ENCODE measurements at places on chromosomes 4 and X.

- DNase-seq: no peak
These were observed 12.0 kb downstream of the ADAMTS3 start for GRCh38 chr4:72557021-72557420.

DNA sequence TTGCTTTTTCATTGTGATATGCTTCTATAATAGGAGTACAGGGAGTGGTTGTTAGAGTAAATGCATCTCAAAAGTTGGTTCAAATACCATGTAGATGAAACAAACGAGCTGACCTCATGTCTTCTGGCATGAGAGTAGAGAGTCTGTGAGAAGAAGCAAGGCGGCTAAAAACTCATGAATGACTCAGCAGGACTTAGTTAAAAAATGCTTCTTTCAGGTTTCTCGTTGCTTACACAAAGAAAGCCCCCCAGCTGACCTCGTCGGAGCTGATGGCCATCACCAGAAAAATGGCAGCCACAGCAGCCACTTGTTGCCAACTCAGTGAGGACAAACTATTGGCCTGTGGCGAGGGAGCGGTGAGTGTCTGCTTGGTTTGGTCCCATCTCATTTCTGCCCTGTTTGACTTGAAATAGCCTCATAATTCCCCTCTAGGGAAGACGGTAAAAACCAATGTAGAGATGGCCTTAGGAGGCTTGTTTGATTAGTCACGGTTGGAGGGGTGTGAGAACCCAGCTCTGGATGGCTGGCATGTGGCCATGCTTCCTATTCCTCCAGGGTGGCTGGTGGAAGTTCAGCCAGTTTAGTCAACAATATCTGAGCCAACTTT, 14.5 kb downstream of the AFP start:
- DNase-seq: no peak

- DNase-seq: no peak
These were observed 28.4 kb downstream of the MAGEB16 start for GRCh38 chrX:35826503-35826902.

GRCh38 chrX:150489359-150490015, 78.9 kb upstream of the MTM1 start:
- no peak for DNase-seq

DNA sequence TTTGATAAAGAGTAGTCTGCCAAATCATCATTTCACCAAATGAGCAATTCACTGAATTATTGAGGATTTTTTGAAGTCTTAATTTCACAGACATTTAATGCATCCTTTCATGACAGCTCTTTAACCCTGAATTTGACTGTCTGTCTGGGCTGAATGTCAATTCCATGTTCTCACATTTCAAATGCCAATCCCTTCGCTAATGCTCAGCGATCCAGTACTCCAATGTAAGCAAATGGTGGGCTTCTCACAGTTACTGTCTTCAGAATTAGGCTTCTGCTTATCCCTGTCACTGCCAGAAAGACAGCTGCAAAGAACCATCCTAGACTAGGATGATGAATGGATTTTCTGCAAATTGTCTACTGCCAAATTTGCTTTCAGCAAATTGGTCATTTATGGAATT, 36.2 kb upstream of the USP38 start:
- no peak for DNase-seq

GRCh38 chr4:115275615-115276014, 162.2 kb upstream of the NDST4 start:
- no peak for DNase-seq

DNA sequence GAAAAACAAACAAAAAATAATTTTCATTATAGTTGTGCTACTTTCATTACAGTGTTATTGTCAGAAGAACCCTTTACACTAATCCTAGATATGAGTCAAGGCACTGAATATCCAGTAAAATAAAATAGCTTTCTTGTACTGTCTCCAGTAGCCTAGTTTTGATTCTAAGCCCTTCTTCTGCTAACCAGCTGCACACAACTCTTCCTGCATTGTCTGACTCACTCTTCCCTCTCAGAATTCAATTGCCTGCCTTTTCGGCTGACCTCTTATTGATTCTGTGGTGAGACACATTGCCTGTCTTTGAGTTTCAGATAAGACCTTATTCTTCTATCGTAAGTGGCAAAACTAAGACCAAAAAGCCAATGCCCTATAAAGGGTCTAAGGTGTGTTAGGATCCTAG, 26.7 kb upstream of the PCDH18 start:
- no peak for DNase-seq

DNA sequence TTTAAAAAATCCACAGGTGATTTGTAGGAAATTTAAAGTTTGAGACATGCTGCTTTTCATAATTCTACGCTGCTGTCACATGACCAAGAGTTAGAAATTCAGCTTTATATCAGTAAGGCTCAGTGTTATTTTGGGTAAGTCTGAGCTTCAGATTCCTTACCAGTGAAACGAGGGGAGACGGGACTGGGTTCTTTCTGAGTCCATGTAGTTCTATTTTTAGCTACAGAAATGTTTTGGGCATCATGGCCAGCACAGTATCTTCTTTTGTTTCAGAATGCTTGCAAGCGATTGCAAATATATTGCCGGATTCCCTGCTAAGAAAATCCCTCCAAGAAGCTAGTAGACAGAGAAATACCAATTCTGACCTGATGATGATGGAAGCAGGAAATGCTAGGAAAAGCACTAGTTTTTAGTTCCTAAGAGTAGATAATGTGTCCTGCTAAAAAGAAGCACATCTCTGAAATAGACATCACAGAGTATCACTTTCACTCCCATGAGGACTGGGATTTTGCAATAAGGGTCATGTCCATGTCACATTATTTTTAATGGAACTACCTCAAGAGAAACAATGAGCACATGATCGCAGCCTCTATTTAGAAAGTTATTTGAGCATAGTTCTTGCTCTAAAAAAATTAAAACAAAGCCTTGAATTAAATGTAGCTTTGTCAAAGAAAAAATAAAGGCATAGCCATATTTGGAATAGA, 10.9 kb downstream of the ATP1B4 start:
- no peak for DNase-seq

- DNase-seq: no peak
These were observed 26.4 kb downstream of the EREG start for GRCh38 chr4:74391346-74391745.

GRCh38 chr4:110505440-110505839, 29.5 kb downstream of the ENPEP start:
- no peak for DNase-seq

DNA sequence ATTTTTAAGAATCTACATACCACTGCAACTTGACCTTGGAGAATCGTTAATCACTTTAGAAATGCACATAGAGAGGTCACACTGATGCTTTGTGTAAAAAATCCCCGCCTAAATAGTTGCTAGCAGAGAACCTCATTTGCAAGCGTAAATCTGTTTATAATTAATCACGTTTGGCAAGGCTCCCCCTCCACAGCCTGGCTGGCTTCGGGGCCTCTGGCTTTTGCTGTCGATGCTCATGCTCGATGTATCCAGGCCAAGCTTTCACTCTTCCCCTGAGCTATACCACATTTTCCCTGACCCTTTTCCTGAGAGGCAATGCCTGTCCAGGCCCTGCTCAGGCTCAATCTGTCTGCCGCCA, 23.4 kb downstream of the CYTL1 start:
- DNase-seq: no peak

GRCh38 chrX:22116605-22117546, 84.8 kb downstream of the PHEX start:
- DNase-seq: no peak

- no peak for DNase-seq
These were observed 50.7 kb downstream of the MAP7D3 start for GRCh38 chrX:136200466-136200865.

GRCh38 chr4:145566086-145566708, 53.0 kb upstream of the MMAA start:
- DNase-seq: no peak

DNA sequence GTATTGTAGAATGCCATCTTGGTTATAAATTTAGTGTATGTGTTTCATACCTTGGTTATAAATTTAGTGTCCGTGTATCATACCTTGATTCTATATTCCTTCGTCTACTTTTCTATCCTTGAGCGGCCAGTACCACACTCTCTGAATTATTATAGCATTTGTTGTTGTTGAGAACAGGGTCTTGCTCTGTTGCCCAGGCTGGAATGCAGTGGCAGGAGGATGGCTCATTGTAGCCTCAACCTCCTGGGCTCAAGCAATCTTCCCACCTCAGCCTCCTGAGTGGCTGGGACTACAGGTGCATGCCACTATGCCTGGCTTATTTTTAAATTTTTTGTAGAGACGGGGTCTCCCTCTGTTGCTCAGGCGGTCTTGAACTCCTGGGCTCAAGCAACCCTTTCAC, 50.1 kb downstream of the FAM193A start:
- DNase-seq: no peak

- DNase-seq: no peak
These were observed 467.9 kb downstream of the PCDH11X start for GRCh38 chrX:92247076-92247475.

GRCh38 chrX:69396916-69397315, 107.2 kb upstream of the NALF2 start:
- no peak for DNase-seq

- DNase-seq: no peak
These were observed 17.1 kb downstream of the OGT start for GRCh38 chrX:71549986-71550385.

DNA sequence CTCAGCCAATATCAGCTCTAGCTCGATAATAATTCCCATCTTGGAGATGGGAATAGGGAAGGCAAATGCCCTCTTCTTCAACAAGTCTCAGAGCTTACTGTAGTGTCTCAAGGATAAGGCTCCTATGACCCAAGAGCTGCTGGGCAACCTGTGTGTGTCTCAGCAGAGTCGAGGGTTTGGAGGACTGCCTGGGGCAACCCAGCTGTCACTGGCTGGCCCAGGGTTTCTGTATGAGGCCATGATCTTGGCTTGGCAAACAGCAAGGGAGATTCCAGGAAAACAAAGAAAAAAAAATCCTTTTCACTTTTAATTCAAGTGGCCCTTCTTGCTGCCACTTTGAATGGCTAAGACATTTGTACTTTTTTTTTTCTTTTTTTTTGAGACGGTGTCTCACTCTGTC, 34.4 kb downstream of the TMSB4X start:
- no peak for DNase-seq

GRCh38 chr4:107213410-107213809, 177.3 kb upstream of the DKK2 start:
- no peak for DNase-seq

DNA sequence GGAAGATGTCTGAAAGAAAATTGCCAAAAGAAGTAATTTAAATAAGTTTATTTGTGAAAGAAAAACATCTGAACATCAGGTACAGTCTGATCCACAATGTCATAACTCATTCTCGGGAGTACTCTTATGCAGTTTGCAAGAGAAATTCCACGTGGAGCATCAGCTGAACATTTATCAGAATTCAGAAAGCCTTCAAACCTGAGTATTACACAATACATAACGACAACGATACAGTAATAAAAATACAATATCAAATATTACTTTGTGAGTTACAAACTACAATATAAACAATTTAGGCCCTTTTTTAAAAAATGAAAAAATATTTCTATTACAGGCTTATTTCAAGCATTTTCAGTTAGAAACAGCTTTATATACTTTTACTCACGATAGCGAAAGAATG, 116.4 kb downstream of the RAB28 start:
- DNase-seq: no peak

DNA sequence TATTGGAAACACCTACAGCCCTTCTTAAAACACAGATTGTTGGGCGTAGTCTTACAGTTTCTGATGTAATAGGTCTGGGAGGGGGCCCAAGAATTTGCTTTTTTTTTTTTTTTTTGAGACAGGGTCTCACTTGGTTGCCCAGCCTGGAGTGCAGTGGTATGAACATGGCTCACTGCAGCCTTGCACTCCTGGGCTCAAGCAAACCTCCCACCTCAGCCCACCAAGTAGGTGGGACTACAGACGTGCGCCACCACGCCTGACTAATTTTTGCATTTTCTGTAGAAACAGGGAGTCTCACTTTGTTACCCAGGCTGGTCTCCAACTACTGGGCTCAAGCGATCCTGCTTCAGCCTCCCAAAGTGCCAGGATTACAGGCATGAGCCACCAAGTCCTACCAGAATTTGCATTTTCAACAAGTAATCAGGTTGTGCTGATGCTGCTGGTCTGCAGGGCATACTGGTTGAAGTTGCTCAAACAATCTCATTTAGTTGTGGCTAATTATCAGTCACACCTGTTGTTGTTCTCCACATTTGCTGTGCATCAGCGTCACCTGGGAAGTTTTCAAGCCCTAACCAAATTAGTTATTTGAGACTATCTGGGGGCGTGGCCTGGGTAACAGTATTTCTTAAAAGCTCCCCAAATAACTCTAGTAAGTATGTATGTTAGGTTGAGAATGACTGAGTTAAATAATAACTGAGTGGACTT, 14.0 kb downstream of the TMEM154 start:
- DNase-seq: no peak

GRCh38 chr4:40688446-40689095, 58.9 kb upstream of the RBM47 start:
- DNase-seq: no peak

DNA sequence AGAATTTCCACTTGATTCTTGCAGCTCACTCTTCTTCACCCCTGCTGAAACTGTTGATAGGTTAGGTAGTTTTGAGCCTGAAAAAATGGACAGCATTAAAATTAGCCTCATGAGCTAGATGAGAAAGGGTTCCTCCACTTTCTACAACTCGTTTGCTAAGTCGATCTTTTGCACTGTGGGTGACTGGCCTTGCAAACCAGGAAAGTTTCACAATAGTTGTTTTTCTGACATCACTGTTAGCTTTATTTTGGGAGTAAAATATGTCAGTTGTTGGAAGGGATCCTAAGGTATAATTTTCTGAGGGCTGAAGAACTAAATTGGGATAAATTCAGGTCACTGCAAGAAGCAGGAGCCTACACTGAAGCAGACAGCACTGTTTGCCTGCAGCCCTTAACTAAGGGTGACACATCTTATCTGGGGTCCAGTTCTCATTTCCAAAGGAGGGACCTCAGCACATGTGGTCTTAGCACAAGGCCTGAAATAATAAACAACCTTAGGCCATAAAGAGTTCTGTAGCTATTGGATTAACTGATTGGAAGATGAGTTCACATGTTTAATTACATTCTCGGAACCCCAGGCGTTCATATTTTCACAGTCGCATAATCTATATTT, 29.1 kb downstream of the ANAPC4 start:
- no peak for DNase-seq

GRCh38 chr4:86431543-86432116, 71.8 kb upstream of the MAPK10 start:
- DNase-seq: no peak
